ENCODE measurements at places on chromosomes 6 and 20. TPM values are rescaled to one million over a fixed set of nuclear protein-coding genes. Genes with fewer than 3 reads are reported as not detected.

ELOVL2 gene
- total RNA-seq = 0.46 TPM

RWDD2A gene
- 3.2 TPM for total RNA-seq

C6orf163 gene
- 1.4 TPM for total RNA-seq

- H3K27me3 ChIP-seq = no peaks in the 10 kb centered on the region
- peaks cover 9% of the 10 kb centered on the region for H3K36me3 ChIP-seq
- H3K27ac ChIP-seq = no peak overlapping the region
- H3K4me3 ChIP-seq = no peak overlapping the region
- no peaks in the 10 kb centered on the region for H3K4me1 ChIP-seq
Measured at GRCh38 chr20:6034134-6034969, 19.5 kb downstream of the LRRN4 start.

GRCh38 chr6:147384029-147384428 is 124.5 kb upstream of the SAMD5 start:
- no peak overlapping the region for H3K4me3 ChIP-seq
- H3K4me1 ChIP-seq = no peaks in the 10 kb centered on the region
- no peak overlapping the region for H3K27ac ChIP-seq
- H3K36me3 ChIP-seq = peaks cover 23% of the 10 kb centered on the region
- H3K27me3 ChIP-seq = no peaks in the 10 kb centered on the region
- no peak for DNase-seq

- no peaks in the 10 kb centered on the region for H3K36me3 ChIP-seq
- no peak overlapping the region for H3K4me3 ChIP-seq
- no peak overlapping the region for H3K27ac ChIP-seq
- no peaks in the 10 kb centered on the region for H3K4me1 ChIP-seq
- no peak for DNase-seq
Measured at GRCh38 chr20:6857927-6858326, 90.4 kb downstream of the BMP2 start.

- H3K27me3 ChIP-seq = no peaks in the 10 kb centered on the region
- H3K4me1 ChIP-seq = no peaks in the 10 kb centered on the region
- peaks cover 20% of the 10 kb centered on the region for H3K36me3 ChIP-seq
- DNase-seq = no peak
Measured at GRCh38 chr6:37302086-37302686, 44.2 kb upstream of the TMEM217 start.

GRCh38 chr6:55299286-55299985 is 27.8 kb upstream of the GFRAL start:
- H3K36me3 ChIP-seq = no peaks in the 10 kb centered on the region
- H3K27ac ChIP-seq = no peak overlapping the region
- H3K4me1 ChIP-seq = no peaks in the 10 kb centered on the region
- H3K4me3 ChIP-seq = no peak overlapping the region
- no peak for DNase-seq
- H3K27me3 ChIP-seq = no peaks in the 10 kb centered on the region

All from H9 (cell line).